ENCODE measurements at places on chromosomes 5 and 9.

- DNase-seq, result no peak
Observed at GRCh38 chr5:111168608-111169007, 55.6 kb upstream of the CAMK4 start.

- DNase-seq, result no peak
Observed at GRCh38 chr5:151537044-151537443, 54.1 kb downstream of the FAT2 start.

DNA sequence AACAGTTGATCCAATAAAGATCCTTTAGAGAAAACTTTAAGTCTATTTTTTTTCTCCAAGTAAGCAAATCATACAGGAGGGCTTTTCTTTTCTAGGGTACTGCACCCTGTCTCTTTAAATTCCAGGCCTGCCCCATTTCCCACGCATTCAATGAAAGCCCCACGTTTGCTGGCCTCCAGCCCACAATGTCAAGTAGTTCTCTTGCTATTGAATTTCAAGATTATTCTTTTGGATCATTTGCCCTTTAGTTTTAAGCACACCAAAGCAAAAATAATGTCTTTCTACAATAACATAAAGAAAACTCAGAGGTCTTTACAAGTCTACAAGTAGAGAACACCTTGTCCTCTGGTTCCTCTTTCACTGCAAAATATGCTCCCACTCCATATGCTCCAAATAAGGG, 15.6 kb downstream of the MLLT3 start:
- no peak for DNase-seq

GRCh38 chr9:96449845-96450612, at the start of gene HABP4:
TSS of gene HABP4 (plus strand) at chr9:96450169. CDS start at chr9:96450280, 111 bp downstream.
- DNase-seq, result peak; percentile 95

DNA sequence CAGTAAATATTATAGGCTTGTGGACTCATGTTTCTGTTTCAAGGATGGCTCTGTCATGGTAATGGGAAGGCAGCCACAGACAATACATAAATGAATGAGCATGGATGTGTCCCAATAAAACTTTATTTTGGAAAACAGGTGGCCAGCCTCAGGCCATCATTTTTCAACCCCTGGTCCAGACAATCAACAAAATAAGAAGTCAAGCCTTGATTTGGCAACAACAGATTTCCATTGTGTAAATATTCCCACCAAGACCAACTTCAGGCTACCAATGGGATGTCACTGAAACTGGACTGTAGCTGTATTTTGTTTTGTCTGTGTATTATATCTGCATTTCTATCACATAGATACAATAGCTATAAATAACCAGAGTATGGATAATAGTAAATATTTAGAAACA, 20.7 kb upstream of the RLN1 start:
- no peak for DNase-seq

GRCh38 chr9:108776920-108777639, 78.7 kb downstream of the ACTL7B start:
- no peak for DNase-seq

DNA sequence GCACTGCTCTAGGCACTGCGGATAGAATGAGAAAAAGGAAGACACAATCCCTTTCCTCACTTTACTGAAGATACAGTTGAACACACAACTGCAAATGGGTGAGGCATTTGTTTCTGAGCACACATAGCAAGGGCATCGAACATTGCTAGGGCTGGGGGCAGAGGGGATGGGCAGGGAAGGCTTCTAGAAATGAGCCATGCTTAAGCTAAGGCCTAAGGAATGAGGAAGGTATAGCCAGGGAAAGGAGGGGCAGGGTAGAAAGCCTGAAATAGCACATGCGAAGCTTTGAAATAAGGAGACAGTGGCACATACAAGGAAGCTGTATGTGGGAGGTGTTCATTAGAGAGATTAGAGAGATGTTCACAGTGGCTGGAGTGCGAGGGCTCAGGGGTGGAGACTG, 92.7 kb downstream of the KIF4B start:
- DNase-seq, result no peak

- DNase-seq, result no peak
Observed at GRCh38 chr9:35285731-35286130, 123.9 kb downstream of the UNC13B start.

DNA sequence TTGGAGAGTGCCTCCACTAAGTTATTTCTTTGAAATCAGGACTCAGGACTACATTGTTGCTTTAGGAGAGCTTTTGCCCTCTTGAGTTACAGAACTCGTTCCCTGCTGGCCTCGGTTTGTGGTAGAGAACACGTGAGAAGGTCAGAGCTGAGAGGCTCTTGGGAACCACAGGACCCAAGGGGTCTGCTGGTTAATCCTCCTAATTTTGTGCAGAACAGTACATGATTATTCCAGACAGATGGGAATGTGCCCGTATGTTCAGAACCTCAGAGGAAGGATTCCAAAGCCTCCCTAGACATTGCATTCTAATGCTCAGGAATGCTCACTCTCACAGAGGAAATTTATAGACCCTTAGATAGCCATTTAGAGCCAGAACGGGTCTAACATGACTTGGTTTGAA, 25.2 kb upstream of the BASP1 start:
- DNase-seq, result no peak

GRCh38 chr5:111653408-111653807, 103.6 kb downstream of the NREP start:
- no peak for DNase-seq

- no peak for DNase-seq
Observed at GRCh38 chr9:71692337-71692736, 76.0 kb downstream of the CEMIP2 start.

GRCh38 chr5:81234801-81235200, 1.7 kb downstream of the CKMT2 start:
- DNase-seq, result peak; percentile 14

DNA sequence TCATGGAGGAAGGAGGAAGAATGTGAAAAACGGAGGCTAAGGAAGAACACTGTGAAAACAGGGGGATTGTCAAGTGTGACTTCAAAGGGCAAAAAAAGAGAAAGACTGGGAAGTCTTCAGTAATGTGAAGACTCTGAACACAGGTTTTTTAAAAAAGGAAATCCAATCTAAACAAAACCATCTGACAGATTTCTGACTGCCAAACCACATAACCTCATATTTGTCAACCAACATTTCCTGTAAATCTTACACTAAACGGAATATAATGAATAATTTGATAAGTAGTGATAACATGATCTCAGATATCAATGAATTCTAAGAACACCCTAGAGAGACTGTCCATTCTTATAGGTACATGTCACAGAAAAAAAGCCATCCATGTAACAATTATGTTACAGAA, 124.7 kb downstream of the FBN2 start:
- no peak for DNase-seq

- DNase-seq, result no peak
Observed at GRCh38 chr9:22514871-22515270, 68.2 kb downstream of the DMRTA1 start.

DNA sequence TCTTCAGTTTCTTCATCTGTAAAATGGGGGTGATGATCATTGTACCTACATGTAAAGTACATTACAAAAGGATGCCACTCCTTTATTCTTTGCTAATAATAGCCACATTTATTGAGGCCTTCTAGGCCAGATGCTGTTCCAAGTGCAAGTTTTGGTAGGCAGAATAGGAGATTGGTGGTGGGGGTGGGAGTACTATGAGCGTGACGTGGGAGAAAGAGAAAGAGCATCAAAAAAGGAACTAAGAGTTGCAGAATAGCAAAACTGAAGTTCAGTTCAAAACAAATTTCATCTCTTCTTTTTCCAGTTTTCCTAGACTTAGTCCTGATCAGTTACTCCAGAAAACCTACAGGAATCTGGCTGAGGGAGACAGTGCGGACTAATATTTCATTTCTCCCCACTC, 174.1 kb downstream of the SNX18 start:
- DNase-seq, result no peak

DNA sequence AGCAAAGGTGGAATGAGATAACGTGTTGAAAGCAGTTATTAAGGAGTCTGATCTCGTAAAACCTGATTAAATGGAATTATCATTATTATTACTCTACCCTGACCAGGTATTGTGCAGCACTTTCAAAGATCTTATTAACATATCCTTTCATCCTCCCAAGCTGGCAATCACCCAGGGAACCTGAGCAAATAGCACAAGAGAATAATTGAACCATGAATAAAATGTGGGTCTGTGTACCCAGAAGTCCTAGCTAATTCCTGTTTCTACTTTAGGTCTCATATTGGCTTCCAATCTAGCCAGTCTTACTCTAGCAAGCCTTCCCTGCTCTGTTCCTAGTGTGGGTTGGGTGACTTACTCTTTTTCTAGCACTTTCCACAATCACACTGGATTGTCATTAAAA, 162.2 kb upstream of the STK32A start:
- no peak for DNase-seq

- DNase-seq, result no peak
Observed at GRCh38 chr9:68983522-68984424, 30.1 kb downstream of the PRKACG start.
